MG63 (cell line): ENCODE measurements at places on chromosomes 1 and 21.

DNA sequence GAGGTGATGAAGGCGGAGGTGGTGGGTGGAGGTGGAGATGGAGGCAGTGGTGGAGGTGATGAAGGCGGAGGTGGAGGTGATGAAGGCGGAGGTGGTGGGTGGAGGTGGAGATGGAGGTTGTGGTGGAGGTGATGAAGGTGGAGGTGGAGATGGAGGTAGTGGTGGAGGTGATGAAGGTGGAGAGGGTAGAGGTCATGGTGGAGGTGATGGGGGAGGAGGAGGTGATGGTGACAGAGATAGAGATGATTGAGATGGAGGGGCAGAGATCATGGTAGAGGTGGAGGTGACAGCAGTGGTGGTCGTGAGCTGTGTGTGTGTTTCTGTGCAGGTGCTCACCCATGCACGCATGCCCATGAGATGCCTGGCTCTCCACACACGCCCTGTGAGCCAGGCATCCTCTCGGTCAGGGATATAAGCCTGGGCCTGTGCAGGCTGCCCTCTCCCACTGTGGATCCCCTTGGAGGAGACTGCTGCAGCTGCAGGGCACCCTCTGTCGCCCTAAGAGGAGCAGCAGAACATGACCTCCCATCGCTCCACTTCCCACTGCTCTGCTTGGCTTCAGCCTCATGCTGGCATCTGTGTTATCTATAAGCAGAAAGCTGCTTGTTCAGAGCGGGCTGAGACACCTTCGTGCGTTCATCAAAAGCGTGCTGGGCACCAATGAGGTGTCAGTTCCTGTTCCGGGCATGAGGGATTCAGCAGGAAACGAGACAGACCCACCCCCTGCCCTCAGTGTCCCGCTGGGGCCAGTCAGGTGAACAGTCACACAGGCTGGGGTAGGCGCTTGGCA is 20.5 kb upstream of the NPHP4 start:
- DNase-seq, result no peak

DNA sequence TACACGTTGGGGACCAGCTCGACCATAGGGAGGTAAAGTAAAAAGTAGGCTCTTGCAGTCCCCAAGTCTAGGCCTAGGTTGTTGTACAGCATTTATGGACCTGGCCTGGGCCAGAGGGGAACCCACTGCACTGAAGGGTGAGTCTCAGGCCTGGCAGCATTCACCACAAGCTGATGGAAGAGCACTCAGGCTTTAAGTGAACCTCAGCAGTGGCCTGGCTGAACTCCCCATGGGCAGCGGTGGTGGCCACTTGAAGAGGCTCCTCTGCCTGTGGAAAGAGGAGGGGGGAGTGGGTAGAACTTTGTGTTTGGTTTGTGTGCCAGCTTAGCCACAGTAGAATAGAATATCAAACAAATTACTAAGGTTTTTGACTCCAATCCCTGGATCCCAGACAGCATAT is 176.2 kb upstream of the PRMT6 start:
- no peak for DNase-seq

- no peak for DNase-seq
Measured at GRCh38 chr1:214941061-214941460, 141.5 kb upstream of the KCNK2 start.

- peak; percentile 5 for DNase-seq
Measured at GRCh38 chr1:78045926-78046778, at the start of gene GIPC2. GIPC2 (plus strand) TSS chr1:78045966; CDS start chr1:78046095, 129 bp downstream.

GRCh38 chr1:183461350-183461749 is 10.9 kb upstream of the SMG7 start:
- no peak for DNase-seq

GRCh38 chr1:79295967-79296366 is 289.4 kb upstream of the ADGRL4 start:
- DNase-seq, result no peak

DNA sequence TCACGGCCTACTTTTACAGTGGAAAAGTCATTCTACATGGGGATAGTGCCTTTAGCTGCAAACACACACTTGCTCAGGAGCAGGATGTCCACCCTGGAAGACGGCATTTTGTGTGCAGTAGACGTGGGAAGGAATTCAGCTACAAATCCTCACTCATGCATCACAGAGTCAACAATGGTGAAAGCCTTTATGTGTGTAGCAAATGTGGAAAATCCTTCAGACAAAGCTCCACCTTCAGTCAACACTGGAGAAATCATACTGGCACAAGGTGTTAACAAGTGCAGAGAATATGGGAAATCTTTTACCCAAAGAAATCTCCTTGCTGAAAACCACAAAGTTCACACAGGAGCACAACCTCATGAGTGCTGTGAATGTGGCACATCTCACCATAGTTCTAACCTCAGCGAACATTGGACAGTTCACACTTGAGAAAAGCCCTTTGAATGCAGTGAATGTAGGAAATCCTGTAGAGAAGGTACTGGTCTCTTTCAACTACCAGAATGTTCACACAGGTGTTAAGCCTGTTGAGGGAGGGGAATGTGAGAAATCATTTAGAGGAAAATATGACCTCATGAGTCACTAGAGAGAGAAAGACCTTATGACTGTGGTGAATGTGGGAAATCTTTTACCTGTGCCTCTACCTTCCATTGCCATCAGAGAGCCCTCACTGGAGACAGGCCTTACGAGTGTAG is 101.8 kb downstream of the PTGS2 start:
- no peak for DNase-seq

DNA sequence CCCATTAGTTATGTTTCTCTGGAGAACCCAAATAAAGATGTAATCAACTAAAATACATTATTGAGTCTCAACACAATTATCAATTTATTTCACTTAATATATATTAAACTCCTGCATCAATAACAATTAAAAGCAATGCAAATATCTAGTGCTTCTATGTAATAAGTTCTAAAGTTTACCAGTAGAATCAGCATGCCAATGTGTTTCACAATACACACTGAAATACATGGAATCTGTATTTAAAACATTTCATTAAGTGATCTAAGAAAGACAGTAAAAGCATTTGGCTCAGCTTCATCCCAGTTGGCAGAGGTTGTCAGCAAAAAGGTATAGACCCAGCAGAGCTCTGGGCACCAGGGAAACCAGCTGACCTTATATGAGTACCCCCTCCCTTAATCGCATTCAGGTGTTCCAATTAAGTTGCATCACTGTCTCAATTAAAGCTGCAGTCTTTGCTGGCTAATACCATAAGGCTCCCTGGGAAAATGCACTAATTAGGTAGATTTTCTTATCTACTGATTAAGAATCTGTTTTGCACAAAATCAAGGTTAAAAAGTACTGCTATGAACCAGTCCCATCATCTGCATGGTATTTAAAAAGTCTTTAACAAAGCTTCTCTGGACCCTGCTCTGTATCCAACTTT is 63.1 kb downstream of the NIBAN1 start:
- no peak for DNase-seq

GRCh38 chr1:22611530-22611947 is 24.9 kb upstream of the C1QA start:
- peak; percentile 42 for DNase-seq

DNA sequence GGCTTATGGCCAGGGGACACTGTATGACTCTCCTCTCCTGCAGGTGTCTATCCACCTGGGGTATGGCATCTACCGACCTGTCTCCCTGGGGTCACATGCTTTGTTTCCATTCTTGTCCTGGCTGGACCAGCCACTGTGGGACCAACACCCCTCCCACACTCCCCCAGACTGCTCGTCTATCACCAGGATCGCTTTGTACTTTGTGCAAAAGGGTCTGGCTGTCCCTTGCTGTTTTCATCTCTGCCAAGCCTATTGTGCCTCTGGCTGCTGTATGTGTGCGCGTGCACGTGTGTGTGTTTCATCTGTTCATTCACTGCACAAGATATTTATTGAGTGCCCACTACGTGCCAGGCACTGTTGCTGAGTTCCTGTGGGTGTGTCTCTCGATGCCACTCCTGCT is 25.5 kb downstream of the ETNK2 start:
- no peak for DNase-seq

- no peak for DNase-seq
Measured at GRCh38 chr1:24114753-24115152, 2.8 kb upstream of the MYOM3 start.

DNA sequence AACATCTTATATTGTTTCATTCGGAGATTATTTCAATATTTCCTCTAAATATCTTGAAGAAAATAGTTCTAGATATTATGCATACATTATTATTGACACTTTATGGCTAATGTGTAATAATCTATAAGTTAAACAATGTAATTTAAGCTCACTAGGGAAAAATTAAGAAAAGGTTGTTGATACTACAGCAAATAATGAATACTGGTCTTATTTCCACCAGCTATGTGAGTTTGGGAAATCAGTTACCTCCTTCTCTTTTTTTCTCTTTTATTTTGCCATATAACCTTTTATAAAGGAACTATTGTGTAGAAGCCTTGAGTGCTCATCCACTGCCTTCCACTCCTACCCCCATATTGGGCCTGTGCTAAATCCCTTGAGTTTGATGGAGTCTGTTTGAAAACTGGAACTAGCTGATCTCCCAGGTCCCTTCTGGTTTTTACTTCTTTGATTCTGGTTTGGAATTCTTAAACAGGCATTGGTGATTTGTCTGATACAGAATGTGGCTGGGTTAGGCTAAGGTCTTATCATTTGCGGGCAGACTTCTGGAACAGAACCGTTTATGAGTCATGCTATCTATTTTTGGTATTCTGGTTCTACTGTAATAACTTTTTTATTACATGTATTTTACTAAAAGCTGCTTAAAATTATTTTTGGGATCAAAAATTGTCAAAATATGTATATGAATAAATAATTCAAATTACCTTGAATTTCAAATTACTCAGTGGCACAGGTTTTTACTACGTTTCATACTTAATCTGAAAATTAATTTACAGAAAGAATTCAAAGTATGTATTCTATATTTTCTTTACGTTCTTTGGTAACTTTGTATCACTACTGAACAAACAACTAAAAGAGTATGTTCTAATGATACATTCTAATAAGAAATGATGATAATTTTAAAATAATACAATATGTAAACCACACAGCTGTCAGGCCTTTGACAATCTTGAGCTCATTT is 5.0 kb upstream of the CDC14A start:
- no peak for DNase-seq

DNA sequence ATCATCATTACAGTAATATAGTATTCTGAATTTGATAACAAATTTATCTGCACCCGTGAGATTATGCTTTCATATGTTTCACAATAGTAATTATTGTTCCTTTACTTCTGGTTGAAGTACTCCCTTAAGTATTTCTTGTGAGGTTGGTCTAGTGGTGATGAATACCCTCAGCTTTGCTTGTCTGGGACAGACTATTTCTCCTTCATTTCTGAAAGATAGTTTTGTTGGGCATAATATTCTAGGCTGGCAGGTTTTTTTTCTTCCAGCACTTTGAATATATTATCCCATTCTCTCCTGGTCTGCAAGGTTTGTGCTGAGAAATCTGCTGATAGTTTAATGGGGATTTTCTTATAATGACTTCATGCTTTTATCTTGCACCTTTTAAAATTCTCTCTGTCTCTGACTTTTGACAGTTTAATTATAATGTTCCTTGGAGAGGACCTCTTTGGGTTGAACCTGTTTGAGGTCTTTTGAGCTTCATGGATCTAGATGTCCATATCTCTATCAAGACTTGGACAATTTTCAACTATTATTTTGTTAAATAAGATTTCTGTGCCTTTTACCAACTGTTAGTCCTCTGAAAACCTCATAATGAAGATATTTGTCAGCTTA is 371.5 kb upstream of the VAMP3 start:
- DNase-seq, result no peak

DNA sequence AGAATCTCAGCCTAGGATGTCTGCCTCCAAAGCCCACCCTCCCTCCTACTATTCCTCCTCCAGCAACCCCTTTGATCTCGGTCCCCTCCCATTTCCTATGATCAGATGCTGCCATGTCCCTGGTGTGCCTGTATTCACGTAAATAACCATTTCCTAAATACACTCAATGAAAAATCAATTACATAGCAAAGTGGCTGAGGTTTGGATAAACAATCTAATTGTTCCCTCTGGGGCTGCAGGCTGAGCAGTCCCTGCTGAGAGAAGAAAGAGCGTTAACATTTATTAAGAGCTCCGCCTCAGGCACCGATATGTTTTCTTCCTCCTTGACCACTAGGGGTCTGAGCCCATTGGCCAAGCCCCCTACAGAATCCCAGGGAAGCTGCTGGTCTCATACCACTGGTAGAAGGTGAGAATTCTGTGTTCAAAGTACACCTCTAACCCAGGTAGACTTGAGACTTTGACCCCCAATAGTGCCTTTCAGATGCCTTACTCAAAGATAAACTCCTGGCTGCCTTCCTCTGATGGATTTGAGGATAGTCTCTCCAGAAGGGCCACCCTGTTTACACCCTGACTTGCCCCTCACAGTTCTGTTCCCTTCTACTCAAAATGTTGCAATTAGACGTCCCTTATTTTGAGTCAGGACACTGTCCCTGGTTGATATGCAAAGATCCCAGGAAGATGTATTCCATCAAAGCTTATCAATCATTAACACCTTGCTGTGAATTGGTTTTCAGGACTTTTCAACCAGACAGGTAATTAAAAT is 33.9 kb upstream of the CAMK1G start:
- DNase-seq, result no peak

GRCh38 chr21:45763506-45763905 is 120.0 kb downstream of the PCBP3 start:
- no peak for DNase-seq

- no peak for DNase-seq
Measured at GRCh38 chr1:22804406-22804805, 93.8 kb downstream of the EPHB2 start.

- no peak for DNase-seq
Measured at GRCh38 chr21:42153046-42153686, 65.8 kb upstream of the ABCG1 start.

- no peak for DNase-seq
Measured at GRCh38 chr1:156924478-156925153, 4.2 kb downstream of the LRRC71 start.

GRCh38 chr1:41462680-41463004 is 21.8 kb downstream of the EDN2 start:
- no peak for DNase-seq

DNA sequence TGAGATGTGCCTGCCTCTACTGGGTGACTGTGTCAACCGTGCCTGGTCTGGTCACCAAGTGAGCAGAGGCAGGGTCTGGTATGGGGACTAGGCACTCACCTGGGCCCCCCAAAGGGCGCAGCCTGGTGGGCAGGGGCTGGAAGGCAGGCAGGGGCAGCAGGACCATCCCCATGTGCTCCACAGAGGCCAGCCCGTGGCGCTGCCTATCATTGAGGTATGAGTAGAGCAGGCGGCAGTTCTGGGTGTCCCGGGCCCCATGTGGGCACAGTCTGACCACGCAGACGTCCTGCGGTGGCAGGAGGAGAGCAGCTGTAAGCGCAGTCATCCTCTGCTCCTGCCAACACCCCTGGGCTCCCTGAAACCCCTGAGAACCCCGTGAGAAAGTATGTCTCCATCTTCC is 23.7 kb downstream of the SPOCD1 start:
- DNase-seq, result no peak

GRCh38 chr1:4671828-4672227 is 17.4 kb downstream of the AJAP1 start:
- no peak for DNase-seq

- no peak for DNase-seq
Measured at GRCh38 chr21:45409466-45410150, 4.6 kb downstream of the COL18A1 start.
